ENCODE measurements at places on chromosomes 7 and 10. TPM values are rescaled to one million over a fixed set of nuclear protein-coding genes. Genes with fewer than 3 reads are reported as not detected.

The PAPOLB gene
- total RNA-seq, result not detected

The KLF14 gene
- total RNA-seq, result 0.03 TPM

The MEST gene
- 36.3 TPM for total RNA-seq

The WASL gene
- total RNA-seq, result 18.3 TPM

The SAMD9 gene
- total RNA-seq, result 3.3 TPM

The RAB18 gene
- total RNA-seq, result 87.8 TPM

The LIPJ gene
- total RNA-seq, result not detected

The CNNM1 gene
- 21.9 TPM for total RNA-seq
